ENCODE measurements at places on chromosomes 3 and 15.

DNA sequence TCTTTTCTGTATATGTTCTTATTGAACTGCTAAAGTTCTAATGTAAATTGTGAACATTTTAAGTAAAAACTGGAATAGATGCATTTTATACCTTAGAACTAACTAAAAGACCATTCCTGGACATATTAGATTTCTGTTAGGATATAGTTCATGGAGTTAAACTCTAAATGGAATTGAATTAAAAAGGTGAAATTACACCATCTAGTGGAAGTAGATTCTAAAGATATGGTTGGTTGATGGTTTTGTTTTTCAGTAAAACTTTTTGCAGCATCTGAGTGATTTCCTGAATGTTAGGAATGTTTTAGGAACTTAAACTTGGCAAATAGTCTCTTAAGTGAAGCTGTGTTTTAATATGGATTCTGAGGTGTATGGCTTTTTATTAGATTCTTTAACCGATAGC lies 96.8 kb downstream of the SLMAP start:
- DNase-seq: no peak

DNA sequence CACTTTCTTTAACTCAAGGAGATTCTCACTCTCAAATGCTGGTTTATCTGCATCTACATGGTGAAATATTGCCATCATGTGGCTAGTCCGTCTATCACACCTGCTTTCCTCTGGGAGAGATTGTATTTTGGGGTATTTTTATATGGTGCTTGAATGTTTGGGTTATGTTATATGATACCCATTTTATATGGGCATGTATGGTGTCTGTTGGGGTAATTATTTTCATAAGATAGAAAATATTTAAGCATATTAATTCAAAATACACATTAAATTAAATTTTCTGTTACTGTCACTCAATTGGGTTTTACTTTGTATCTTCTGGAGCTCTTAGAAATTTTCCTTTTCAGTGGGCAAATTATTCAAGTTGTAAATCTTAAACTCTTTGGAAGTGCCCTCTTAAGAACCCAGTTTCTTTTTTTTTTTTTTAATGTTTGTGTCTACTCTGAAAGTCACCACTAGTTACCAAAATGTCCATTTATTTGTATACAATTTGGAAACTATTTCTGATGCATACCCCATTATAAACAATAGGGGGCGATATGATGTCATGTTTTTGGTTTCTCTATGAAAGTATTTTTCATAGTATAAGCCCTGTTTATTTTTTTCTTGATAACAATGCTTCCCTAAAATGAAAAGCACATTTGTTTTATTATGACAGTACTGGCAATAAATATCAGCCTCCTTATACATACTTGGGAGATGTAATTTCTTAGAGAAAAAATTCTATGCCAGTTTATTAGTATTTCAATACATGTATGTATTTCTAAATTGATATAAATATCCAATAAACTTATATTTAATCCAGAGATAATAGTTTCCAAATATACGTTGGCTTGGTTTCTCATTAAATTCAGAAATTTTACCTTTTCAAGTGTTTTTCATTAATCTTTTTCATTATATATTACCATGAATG lies 36.1 kb upstream of the PLSCR5 start:
- peak; percentile 21 for DNase-seq

DNA sequence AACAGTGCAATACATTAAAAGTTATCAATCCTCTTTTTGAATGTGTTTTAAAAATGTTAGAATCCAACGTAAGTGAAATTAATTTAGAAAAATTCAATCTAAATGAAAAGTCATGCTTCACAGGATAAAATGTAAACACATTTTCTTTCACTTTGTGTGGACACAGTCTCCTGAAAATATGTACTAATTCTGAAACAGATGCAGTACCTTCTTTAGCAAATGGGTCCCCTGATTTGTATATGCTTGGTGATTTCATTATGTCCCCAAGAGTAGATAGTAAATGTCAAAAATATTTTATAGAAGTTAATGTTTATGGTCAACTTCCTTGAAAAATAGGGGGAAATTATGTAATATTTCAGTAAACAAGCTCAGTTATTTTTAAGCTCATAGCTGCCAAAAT lies 28.9 kb downstream of the FOXP1 start:
- DNase-seq: no peak

GRCh38 chr3:56788521-56788920 lies 13.2 kb downstream of the ARHGEF3 start:
- DNase-seq: no peak

DNA sequence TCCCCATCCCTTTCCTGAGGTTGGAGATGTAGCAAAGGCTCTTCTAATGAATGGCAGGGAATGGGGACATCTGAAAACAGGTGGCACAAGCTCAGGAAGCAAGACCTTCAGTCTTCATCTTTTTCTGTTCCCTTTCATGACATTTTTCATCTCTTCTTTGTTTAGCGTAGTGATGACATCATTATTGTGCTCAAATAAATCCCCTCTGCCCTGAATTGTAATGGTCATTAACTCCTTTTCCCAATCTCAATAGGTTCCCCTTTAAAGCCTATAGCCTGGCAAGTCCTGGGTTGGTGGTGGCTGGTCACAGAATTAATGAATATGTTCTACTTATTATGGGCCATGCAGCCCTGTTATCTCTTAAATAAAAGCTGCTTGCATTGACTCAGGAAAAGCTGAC lies 21.4 kb downstream of the TF start:
- no peak for DNase-seq

GRCh38 chr3:67109651-67110204 lies 111.6 kb downstream of the KBTBD8 start:
- DNase-seq: peak; percentile 8

DNA sequence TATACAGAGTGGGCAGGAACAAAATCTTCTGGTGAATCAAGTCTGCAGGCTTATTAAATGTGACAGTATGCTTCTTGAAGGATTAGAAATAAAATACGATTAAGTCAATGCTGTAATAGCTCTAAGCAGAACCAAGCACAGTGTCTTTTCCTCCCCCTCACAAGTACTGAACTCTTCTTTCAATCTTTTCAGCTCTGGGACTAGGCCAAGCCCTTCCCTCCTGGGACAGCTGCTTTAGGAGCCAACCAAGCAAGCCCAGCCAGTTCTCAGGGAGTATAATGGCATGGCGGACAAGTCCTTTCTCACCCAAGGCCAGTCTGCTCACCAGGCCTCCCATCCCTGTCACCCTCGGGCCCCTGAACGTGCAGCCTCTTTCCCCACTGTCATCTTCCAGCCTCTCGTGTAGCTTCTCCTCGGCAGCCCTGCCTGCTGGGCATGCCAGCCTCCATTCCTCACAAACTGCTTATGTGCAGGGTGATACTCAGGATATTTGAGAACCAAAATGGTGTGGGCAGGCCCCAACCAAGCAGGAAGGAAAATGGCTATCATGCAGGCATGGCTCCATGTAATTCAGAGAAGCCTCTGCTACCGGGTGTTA lies 8.4 kb upstream of the PPP1R2 start:
- peak; percentile 43 for DNase-seq
